DMS79 treated with DMSO at 0.1 percent for 48 hours (cell line): ENCODE measurements at places on chromosomes 6 and 20.

- DNase-seq: peak; percentile 31
Measured at GRCh38 chr6:89680150-89680549, 41.6 kb upstream of the LYRM2 start.

DNA sequence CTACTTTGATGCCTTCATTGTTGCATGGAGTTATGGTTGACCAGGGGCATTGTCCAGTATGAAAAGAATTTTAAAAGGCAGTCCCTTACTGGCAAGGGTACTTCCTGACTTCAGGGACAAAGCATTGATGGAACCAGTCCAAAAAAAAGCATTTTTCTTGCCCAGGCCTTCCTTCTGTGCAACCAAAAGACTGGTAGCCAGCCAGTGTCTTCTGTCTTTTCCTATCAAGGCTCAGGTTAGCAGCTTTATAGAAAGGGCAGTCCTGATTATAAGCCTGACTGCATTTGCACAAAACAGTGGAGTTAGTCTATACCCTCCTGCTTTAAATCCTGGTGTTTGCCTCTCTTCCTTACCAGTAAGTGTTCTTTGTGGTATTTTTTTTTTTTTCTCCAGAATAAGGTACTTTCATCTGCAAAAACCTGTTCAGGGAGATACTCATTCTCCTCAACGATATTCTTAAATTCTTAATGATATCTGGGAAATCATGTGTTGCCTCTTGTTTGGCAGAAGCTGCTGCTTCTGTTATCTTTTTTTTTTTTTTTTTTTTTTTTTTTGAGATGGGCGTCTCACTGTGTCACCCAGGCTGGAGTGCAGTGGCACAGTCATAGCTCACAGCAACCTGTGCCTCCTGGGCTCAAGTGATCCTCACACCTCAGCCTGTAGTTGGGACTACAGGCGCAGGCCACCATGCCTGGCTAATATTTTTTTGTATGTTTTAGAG is 33.9 kb downstream of the SCAF8 start:
- peak; percentile 19 for DNase-seq

GRCh38 chr20:40293740-40294139 is 395.3 kb downstream of the MAFB start:
- DNase-seq: peak; percentile 3

DNA sequence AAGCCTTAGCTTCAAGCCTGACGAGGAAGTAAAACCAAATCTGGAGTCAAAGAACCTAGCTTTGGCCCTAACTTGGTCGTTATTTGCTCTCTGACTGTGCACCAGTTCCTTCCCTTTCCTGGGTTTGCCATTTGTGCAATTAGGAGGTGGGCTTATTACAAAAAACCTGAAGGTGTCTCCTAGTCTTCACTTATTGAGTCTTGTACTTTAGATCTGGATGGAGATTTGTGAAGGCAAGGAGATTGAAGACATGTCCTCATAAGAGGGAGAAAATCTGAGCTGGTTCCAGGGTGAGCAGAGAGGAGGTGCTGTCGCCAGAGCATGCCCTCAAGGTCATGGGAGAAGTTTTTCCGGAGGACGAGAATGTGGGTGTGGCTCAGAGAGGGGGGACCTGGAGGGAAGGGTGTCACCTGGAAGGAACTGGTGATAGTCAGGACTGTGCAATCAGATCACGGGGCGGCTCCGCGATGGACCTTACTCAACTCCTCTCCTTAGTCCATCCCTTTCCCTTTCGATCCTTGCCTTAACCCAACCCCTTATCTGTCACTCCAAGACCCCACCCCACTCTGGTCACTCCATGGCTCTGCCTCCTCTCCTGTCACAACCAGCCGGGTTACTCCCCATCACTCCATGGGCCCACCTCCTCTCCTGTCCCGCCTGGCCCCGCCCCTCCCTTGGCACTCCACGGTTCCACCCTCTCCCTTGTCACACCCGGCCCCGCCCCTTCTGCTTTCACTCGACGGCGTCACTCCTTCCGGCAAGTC is 588 bp upstream of the ACSS2 start:
- DNase-seq: peak; percentile 83

- peak; percentile 60 for DNase-seq
Measured at GRCh38 chr6:125363039-125363823, 61.5 kb upstream of the HDDC2 start.
